ENCODE measurements at places on chromosomes 1 and 21.

DNA sequence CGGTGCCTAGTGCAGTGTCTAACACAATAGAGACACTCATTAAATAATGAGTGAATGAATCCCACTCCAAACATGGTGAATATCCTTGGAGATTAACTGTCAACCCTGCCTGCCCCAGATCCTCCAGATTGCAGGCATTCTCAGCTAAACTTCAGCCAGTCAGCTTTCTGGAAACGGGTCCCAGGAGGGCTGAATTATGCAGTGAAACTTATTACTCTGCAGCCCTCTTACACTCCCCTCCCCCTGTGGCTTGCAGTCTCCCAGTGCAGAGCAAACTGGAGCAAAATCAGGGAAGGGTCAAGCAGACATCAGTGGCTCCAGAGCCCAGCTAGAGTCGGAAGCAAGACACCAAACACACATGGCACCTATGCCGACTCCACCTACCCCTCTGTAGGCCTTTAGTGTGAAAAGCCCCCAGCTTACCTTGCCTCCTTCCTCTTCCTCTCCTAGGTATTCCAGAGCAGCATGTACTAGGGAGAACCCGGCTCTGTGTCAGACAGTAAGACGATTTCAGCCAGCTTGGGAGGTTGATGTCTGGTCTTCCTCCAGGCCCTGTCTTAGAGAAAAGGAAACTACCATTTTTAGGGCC is 6.5 kb upstream of the RGS16 start:
- DNase-seq: no peak

DNA sequence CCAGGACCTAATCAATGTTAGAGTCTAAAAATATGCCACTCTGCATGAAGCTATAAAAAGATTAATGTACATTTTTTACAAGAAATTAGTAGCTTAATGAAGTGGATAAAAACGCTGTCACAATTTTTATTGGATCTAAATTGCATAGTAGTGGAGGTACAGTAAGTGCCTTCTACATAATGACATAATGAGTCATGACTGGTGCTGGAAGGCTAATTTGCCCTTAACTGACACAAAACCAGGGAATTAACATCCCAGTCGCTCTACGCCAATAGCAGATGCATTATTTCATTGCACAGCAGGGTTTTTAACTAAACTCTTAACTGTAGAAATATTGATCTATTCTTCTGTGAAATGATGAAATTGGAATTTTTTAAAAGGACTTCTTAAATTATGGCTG is 33.3 kb downstream of the RRAGC start:
- no peak for DNase-seq

DNA sequence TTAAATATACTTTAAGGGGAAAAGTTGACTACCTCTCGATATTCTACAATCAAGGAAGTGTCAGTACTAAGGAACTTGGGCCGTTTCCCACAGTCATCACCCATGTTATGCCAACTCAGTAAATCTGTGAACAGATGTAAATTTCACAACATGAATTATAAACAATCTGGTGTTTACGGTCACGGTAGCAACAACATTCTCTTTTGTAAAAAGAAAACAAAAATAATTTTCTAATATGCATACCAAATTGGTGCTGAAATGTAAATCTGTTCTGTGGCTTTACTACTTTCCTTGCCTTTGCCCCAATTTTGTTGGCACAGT is 1.2 kb downstream of the SH3GLB1 start:
- no peak for DNase-seq

DNA sequence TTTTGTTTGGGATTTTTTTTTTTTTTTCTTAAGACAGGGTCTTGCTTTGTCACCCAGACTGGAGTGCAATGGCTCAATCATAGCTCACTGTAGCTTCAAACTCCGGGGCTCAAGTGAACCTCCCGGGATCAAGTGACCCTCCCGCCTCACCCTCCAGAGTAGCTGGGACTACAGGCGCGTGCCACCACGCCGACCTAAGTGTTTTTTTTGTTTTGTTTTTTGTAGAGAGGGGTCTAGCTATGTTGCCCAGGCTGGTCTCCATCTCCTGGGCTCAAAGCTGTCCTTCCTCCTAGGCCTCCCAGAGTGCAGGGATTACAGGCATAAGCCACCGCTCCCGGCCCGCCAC is 776 bp downstream of the HLCS start:
- no peak for DNase-seq

DNA sequence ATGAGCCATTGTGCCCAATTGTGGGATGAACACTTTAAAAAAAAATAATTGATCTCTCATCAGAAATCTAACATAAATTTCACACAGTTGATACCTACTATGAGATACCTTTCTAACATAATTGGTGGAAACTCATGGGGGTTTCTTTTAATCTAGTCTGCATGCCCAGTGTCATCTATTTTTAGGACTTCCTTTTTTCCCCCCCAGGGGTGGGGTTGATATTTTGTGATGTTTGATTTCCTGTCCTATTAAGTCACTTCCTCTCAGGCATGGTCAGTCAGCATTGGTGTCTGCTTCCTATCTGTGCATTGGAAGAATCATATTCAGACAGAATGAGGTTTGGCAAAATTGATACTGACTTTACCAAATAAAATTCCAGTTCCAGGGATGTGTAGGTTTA is 21.5 kb downstream of the NFYC start:
- peak; percentile 85 for DNase-seq

DNA sequence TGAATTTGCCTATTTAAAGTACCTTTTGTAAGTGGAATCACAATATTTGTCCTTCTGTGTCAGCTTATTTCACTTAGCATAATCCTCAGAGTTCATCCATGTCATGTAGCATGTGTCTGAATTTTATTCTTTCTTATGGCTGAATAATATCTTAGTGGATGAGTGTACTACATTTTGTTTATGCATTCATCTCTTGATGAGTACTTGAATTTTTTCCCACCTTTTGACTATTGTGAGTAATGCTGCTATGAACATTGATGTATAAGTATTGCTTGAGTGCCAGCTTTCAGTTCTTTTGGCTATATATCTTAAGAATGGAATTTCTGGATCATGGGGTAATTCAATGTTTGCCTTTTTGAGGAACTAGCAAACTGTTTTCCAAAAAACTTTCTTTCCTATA is 84.2 kb downstream of the TGFB2 start:
- DNase-seq: no peak

- DNase-seq: peak; percentile 22
Observed at GRCh38 chr1:16915627-16915973, 6.1 kb upstream of the CROCC start.

DNA sequence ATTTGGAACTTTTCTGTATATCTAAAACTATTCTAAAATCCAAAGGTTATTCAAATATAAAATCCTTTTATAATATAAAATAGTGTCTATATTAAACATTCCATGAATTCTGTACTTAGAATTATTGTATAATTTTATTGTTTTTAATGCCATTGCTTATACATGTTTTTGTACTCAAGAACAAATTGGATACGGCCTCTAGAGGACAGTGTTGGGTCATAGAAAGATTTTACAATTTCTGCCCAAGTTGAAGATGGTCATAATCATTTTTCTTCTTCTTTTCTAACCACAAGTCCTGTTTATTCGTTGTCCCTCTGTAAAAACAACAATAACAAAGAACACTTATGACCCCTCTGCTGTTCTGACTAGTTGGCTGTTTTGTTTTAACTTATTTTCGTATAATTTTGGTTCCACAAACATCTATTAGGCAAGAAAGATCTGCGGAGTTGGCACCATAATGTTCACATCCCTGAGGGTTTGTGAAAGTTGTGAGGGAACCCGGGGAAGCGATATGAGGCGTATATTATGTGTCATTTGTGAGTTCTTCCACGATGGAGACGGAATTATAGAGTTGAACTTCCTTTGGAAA is 75.7 kb upstream of the KIF26B start:
- peak; percentile 57 for DNase-seq

GRCh38 chr1:210022044-210022443 is 84.0 kb downstream of the SYT14 start:
- DNase-seq: no peak

GRCh38 chr1:106072909-106073600 is 983.4 kb upstream of the PRMT6 start:
- no peak for DNase-seq

DNA sequence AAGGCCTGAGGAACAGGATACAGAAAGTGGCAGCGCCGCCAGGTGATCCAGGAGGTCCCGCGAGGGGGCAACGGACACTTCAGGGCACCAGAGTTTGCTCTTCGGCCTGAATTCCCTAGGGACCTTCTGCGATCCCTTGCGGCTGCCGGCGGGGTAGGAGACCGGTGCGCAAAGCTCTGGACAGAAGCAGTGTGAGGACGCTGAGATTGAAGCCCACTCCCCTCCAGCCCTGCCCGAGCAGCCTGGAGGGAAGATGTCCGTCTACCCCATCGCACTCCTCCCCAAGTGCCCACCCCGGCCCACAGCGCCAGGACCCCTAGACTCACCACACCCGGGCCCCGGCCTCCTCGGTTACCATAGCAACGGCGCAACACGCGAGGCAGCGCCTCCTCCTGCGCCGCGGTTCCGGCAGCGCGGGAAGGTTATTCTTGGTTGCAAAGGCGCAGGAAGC is at the start of gene ANKRD45:
Gene ANKRD45 (minus strand): TSS at position 361 of the 451 bp plus-strand sequence. CDS start 10,433 bp downstream, outside the sequence.
- DNase-seq: no peak

GRCh38 chr21:44988607-44989536 is 49.0 kb downstream of the SLX9 start:
- no peak for DNase-seq

DNA sequence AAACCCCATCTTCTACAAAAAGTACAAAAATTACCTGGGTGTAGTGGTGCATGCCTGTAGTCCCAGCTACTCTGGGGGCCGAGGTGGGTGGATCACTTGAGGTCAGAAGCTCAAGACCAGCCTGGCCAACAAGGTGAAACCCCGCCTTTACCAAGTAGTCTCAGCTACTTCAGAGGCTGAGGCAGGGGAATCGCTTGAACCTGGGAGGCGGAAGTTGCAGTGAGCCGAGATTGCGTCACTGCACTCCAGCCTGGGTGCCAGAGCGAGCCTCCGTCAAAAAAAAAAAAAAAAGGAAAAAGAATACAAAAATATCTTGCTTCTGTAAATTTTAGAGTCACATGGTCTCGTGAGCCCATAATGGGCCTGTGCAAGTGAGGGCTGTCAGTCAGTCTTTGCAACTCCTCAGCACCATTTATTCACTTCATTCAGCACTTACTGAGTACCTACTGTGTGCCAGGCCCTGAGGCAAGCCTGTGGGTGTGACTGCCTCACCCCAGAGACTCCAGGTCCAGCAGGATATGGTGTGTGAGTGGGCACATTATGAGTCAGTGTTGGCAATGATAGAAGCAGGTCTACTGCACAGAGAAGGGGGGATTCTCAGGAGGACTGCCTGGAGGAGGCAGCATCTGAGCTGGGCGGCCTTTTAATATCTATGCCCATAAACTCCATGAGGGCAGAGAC is 46.8 kb upstream of the TARDBP start:
- peak; percentile 77 for DNase-seq

GRCh38 chr1:226786550-226786949 is 47.5 kb upstream of the ITPKB start:
- DNase-seq: no peak

DNA sequence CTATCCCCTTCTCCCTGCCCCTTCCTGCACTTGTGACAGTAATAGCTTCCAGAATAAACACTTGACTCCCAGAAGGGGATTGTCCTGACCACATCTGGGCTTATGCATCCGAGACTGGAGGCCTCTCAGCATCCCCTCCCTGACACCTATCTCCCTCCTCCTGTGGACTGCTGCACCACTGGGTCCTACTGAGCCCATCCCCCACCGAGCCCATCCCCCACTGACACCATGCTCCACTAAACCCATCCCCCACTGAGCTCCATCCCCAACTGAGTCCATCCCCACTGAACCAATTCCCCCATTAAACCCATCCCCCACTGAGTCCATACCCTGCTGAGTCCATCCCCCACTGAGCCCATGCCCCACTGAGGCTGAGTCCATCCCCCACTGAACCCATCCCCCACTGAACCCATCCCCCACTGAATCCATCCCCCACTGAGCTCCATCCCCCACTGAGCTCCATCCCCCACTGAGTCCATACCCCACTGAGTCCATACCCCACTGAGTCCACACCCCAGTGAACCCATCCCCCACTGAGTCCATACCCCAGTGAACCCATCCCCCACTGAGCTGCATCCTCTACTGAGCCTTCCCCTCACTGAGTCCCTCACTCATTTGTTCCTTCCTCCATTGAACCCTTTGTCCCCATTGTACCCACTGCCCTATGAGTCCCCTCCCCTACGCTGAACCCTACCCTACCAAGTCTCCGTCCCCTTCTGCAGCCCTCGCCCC is 5.6 kb downstream of the PDZK1IP1 start:
- no peak for DNase-seq

GRCh38 chr21:43361493-43362296 is 65.2 kb downstream of the SIK1 start:
- DNase-seq: no peak

- DNase-seq: no peak
Observed at GRCh38 chr1:92653605-92654381, 131.1 kb downstream of the EVI5 start.

DNA sequence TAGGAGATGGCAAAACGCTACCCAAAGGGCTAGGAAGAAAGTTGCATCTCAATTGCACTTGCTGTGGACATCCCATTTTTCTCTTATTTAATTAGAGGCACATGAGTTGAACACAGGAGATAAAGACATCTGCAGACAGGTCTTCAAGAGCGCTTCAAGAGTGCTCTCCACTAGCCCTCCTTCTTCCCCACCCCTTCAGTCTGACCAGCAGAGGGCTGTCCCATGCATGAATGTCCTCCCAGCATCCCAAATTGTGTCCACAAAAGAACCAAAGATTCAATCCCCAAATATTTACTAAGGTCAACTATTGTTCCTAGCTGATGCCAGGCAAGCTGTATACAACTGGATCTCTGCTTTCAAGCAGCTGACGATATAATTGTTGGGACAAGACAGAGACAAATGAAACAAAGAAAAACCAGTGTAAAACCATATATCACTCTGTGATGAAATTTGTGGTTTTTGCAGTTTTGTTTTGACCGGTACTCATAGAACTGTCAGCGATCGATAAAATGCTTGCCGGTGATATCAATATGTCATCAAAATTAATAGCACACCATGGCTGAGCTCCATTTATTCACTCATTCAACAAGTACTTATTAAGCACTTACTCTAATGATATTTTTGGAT is 174.2 kb downstream of the TNR start:
- no peak for DNase-seq

GRCh38 chr1:47201179-47201578 is 11.3 kb upstream of the PDZK1IP1 start:
- no peak for DNase-seq

DNA sequence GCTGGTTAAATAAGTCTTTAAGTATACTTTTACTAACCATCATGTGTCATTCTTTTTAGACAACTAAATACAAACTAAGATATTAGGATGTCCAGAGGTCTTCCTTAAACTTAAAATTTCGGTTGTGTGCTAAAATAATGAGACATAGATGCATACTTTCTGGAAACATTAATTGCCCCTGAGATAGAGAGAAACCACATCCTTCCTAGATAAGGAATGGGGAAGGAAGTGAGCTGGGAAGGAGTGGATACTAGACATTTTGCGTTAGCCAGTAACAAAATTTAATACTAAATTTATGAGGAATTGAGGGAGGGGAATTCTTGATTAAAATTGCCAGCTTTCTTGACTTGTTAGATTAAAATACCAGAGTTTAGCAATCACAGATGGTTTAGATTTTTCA is 37.1 kb upstream of the PTGS2 start:
- DNase-seq: no peak
